ENCODE measurements at places on chromosomes 11 and 22. TPM values are rescaled to one million over a fixed set of nuclear protein-coding genes. Genes with fewer than 3 reads are reported as not detected.

The ARHGAP8 gene
- not detected for total RNA-seq

The KRTAP5-2 gene
- total RNA-seq, result not detected

DNA sequence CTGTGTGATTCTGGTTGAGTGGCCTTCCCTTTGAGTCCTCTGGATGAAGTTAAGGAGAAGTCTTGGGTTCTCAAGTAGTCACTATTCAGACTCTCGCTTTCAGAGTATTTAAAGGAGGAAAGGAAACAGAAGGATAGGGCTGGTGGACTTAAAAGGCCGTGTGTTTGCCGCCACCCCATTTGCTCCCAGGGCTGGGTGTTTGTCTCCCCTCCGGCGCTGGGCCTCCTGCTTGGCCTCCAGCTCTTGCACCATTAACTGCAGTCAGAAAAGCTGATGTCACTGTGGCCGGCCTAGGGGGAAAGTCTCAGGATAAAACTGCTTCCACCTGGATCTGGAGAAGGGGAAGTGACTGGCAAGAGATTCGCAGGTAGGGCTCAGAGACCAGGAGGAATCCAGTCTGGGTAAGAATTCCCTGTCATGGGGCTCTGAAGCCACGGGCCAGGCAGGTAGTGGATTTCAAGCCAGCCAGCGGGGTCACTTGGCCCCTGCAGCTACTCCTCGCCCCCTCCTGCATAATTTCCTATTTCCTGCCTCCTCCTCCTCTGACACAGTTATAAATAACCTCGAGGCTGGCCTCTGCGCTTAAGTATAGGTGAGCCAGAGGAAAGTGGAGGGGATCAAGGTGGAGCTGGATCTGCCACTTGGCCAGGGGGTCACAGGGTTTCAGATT lies 17.1 kb downstream of the TIMP3 start:
- no peak for DNase-seq

GRCh38 chr22:37146051-37146385 lies 3.7 kb downstream of the IL2RB start:
- no peak for DNase-seq

GRCh38 chr22:39219071-39220039 lies 25.4 kb downstream of the PDGFB start:
- no peak for DNase-seq

- no peak for DNase-seq
Observed at GRCh38 chr11:20618083-20618482, 18.7 kb downstream of the SLC6A5 start.

DNA sequence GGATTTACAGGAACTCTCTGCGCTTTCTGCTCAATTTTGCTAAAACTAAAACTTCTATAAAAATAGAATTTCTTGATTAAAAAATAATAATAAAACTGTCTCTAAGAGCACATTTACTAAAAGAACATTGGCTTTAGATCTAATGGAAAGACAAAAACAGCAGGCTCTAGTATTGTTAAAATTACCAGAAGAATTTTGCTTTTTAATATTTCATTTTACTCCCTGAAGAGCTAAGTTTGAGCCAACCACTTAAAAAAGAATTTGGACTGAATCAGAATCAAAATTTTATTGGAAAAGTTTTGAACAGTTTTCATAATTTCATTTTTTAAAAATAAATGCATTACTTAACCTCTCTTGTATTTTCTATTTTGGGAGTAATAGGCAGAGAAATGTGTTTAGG lies 107.3 kb downstream of the BBOX1 start:
- DNase-seq, result no peak

The ZNF70 gene
- total RNA-seq, result 7.0 TPM

The MB gene
- not detected for total RNA-seq

- no peak for DNase-seq
Observed at GRCh38 chr11:12890476-12890875, 118.6 kb upstream of the RASSF10 start.

- DNase-seq, result no peak
Observed at GRCh38 chr22:42931421-42932196, 74.5 kb upstream of the ARFGAP3 start.

GRCh38 chr11:44950625-44951476 lies at the start of gene TP53I11:
Gene TP53I11 (minus strand): TSS chr11:44950883. CDS start chr11:44938335, 12,548 bp downstream.
- no peak for DNase-seq

The APOBEC3B gene
- total RNA-seq, result 15.2 TPM

The YPEL4 gene
- 0.17 TPM for total RNA-seq

DNA sequence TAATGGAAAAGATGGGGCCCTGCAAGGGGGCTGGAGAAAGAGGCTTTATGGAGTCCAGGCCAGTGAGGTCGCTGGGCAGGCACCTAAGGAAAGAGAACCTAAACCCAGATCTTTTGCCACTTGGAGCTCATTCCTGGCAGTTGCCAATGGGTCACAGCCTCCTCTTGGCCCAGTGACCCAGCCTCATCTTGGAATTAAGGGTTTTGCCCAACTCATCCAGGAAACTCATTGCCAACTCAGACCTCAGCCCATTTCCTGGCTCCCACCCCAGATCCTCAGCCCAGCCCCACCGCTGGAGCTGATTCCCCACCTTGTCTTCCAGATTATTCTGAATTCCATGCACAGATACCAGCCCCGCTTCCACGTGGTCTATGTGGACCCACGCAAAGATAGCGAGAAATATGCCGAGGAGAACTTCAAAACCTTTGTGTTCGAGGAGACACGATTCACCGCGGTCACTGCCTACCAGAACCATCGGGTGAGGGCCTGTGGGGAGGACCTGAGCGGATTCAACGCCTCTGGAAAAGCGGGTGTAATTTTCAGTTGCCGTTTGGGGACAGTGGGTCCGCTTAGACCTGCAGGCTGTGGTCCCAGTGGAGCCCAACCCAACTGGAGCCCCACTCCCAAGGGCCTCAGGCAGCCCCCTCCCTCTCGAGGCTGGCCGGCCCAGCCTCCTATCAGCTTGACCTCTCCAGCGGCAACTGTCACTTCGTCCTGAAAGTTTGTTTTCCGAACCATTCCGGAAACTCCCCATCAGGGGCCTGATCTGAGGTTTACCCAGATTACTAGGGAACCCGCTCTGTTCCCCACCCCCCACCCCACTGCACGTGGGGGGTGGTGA lies 4.3 kb downstream of the TBX1 start:
- DNase-seq, result no peak

DNA sequence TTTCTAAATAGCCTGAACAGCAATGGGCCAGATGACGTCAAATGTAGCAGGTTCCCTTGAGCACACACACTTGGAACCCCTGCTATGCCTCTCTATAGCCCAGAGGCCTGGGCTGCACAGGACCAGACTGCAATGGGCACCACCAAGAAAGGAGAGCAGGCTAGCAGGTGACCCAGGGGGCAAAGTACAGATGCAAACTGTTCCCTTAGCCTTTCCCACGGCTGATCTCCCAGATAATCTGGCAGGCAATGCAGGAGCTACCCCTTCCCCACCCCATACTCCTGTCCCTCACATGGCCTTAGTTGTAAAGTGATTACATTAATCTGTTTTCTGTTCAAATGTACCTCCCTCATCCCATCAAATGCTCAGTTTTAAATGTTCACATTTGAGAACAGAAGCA lies 41.3 kb downstream of the SMCO4 start:
- no peak for DNase-seq

Measured in HFFc6 (cell line).